ENCODE measurements at places on chromosomes 12 and 14. TPM values are rescaled to one million over a fixed set of nuclear protein-coding genes. Genes with fewer than 3 reads are reported as not detected.

GRCh38 chr12:7114008-7114407 is 5.0 kb upstream of the C1RL start:
- DNase-seq: no peak

GRCh38 chr14:100130521-100130920 is 28.9 kb downstream of the DEGS2 start:
- no peak for DNase-seq

DNA sequence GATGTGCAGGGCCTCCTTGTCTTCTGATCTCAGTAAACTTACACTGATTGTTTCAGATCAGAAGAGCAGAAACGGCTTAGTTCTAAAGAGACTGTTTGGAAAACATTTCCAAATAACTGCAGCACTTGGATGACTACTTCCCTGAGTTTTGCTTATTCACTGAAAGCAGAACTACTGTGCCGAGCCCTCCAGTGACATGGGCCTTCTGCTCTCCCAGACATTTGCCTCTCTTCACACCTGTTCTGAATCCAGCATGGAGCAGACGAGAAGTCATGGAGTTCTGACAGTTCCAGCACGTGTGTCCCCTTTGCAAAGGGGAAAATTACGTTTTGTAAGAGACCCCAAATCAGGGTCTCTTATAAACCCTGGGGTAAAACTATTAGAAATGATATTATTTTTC is 31.4 kb downstream of the ETNK1 start:
- DNase-seq: no peak

- peak; percentile 32 for DNase-seq
These were observed 27.9 kb downstream of the BORCS5 start for GRCh38 chr12:12384571-12385340.

- DNase-seq: no peak
These were observed 44.0 kb upstream of the SMUG1 start for GRCh38 chr12:54232790-54233189.

- no peak for DNase-seq
These were observed 27.6 kb upstream of the FOXN3 start for GRCh38 chr14:89444516-89445125.

DNA sequence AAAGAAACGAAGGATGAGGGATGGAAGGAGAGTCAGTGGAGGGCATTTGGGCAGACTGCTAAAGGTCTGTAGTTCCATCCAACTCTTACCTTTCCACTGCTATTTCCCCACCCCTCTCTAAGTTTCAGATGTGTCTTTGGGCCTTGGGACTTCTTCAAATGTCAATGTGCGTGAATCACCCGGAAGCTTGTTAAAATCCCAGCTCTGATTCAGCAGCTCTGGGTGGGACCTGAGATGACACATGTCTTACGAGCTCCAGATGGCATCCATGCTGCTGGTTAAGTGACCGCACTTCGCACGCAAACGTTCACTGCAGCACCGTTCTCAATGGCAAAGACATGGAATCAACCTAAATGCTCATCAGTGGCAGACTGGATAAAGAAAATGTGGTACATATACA is 309.9 kb downstream of the VRK1 start:
- no peak for DNase-seq

- DNase-seq: no peak
These were observed 281.5 kb downstream of the CACNA1C start for GRCh38 chr12:2334271-2334670.

- no peak for DNase-seq
These were observed 34.1 kb downstream of the RCOR1 start for GRCh38 chr14:102626530-102626929.

DNA sequence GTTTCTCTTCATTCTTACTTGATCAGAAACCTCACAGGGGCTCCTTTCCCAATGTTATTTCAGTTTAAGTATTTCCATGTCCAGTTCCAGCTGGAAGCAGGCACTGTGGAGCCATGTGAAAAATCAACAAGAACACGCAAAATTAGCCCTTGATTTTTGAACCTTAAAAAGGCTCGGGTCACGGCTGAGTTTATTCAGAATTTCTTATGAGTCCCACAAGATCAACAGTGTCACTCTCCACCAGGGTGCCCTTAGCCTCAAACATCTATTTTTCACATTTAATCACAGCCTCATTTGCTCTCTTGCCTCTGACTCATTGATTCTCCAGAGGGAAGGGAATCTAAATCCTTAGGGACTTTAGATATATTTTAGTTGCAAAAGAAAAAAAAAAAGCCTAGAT is 157.7 kb upstream of the AVPR1A start:
- DNase-seq: no peak

GRCh38 chr12:118850244-118850825 is 131.0 kb upstream of the SRRM4 start:
- peak; percentile 60 for DNase-seq

DNA sequence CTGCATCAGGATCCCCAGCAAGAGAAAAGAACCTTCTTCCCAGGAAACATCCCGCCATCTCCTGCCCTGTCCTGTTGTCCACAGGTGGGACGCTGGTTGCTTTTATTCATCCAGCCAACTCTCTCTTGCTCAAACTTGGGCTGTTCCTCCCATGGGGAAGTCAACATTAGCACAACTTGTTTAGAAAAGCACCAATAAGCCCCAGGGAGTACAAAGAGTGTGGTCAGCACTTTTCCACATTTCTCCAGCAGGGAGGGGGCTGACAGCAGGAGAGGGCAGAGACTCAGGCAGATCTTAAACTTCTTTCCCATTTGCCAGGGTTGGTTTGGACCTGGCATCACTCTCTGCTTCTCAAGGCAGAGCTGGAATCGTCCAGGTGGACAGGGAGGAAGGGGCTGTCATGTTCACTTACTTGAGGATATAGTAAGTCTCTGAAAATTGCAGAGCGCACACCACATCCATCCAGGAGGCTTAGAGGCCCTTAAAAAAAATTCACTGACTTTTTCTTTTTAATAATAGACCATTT is 74.9 kb downstream of the RBM19 start:
- DNase-seq: no peak

GRCh38 chr14:89393222-89393745 is 23.7 kb downstream of the FOXN3 start:
- no peak for DNase-seq

DNA sequence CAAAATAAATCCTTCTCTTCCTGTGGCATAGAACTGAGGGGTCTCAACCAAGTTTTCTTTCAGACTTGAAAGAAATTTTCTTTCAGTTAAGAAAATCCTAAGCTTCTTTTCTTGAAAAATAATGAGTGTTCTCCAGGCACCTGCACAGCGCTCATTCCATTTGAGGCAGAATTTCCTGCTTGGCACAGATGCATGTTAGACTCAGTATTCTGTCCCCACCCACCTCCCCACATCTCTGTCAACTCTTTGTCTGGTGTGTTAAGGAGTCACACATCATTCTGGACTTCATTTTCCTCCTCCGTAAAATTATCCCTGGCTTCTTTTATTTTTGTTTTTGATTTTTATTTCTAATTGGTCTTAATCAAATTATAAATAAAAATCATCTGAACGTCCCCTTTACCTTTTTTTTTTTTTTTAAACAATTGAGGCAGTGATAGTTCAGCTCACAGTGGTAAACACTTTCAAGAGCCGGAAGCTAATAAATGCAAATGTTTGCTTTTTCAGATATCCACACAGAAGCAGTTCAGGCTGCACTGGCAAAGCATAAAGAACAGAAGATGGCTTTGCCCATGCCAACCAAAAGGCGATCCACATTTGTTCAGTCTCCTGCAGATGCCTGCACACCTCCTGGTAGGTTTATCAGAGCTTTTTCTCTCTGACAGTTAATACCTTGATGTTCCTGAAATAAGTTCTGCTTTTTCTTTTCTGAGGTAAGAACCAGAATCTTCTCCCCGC is 104.0 kb upstream of the ATF1 start:
- no peak for DNase-seq

- DNase-seq: no peak
These were observed 316.4 kb downstream of the NOVA1 start for GRCh38 chr14:26281280-26281998.

GRCh38 chr14:34685819-34686428 is 28.5 kb downstream of the CFL2 start:
- no peak for DNase-seq

- DNase-seq: no peak
These were observed 381 bp downstream of the YY1 start for GRCh38 chr14:100239211-100239839.

DNA sequence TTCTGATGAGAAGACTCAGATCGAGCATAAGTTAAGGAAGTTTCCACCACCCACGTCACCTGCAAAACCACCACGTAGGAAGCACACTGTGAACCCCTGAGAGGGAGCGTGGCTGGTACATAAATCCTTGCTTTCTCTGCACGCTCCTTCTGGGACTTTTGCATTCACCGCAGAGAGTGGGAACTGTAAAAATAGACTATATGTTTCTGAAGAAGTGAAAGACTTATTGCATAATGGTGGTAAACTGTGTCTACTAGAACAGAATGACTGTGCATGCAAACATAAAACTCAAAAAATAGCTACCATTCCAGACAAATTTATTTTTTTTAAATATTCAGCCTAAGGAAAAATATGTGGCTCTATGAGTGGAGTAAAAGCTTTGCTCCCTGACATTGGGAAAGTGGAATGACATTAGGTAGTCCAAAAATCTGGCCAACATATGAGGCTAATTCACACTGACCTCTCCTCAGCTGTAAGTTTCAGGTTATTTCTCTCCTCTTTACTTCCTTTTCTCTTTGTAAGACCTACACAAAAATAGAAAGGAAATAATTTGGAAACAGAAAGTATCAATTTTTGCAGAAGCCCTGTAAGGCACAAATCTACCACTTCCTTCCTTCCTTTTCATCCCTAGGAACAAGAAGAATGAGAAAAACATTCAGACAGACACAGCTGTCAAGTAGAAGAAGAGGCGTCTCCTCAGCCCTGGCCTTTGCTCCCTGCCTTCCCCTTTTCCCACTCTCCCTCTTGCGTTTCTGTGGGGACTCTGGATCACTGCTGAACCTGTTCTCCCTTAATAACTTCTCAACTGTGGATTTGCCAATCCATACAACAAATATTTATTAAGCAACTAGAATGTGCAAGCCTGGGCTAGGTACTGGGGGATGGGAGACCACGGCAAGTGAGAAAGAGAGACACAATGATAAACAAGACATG is 264.3 kb upstream of the FOXN3 start:
- no peak for DNase-seq

DNA sequence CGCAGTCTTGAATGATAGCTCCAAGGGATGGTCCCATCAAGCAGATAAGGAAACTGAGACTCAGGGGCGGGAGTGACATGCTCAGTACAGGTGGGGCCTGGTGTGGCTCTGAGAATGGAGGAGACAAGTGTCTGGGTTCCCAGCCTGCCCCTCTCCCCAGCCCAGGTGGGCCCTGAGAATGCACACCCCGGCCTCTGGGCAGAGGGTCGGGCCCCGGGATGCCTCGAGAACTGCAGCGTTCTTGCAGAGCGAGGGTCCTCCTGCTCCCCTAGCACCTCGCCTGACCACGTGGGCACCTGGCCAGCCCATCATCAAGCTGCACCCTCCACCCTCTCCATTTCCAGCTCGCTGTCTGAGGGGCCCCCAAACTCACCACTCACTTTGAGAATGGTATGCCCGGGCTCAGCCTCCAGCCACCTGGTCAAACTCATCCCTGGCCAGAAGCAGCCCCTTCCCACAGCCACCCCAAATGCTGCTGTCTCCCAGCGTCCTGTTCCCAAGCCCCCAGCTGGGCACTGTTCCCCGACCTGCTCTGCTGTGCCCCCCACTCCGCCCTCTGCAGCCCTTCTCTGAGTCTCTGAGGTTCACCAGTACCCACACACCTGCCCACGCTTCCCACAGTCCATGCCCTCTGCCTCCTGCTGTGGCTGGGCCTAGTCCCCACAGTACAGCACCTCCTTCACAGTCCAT is 44.3 kb downstream of the CYP46A1 start:
- peak; percentile 1 for DNase-seq

GRCh38 chr12:126114441-126114840 is 1049.2 kb downstream of the AACS start:
- DNase-seq: no peak

GRCh38 chr12:47281667-47282171 is 202.0 kb upstream of the AMIGO2 start:
- DNase-seq: no peak

DNA sequence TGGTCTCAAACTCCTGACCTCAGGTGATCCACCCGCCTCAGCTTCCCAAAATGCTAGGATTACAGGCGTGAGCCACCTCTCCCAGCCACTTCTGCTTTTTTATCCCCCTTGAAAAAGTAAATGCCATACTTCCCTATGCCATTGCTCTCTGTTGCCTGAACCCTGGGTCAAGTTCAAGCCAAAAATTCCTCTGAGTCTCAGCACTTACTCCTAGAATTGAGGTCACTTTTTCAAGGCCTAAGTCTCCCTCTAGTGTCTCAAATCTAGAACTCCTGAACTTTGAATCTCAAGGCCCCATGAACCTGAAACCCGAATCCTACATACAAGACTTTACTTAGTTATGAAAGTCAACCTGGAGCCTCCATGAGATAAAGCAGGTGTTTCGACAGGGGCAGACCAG is 1.4 kb upstream of the APOBEC1 start:
- DNase-seq: no peak

DNA sequence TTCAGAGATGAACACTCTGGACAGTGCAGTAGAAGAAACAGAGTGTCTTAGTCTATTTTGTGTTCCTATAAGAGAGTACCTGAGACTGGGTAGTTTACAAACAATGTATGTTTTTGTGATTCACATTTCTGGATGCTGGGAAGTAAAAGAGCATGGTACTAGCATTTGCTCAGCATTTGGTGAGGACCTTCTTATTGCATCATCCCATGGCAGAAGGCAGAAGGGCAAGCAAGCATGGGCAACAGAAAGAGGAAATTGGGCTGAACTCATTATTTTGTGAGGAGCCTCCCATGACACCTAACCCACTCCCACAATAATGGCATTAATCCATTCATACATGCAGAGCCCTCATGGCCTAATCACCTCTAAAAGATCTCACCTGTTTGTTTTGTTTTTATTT is 8.0 kb downstream of the ANKS1B start:
- no peak for DNase-seq

GRCh38 chr14:57760896-57761295 is 105.0 kb downstream of the SLC35F4 start:
- no peak for DNase-seq

DNA sequence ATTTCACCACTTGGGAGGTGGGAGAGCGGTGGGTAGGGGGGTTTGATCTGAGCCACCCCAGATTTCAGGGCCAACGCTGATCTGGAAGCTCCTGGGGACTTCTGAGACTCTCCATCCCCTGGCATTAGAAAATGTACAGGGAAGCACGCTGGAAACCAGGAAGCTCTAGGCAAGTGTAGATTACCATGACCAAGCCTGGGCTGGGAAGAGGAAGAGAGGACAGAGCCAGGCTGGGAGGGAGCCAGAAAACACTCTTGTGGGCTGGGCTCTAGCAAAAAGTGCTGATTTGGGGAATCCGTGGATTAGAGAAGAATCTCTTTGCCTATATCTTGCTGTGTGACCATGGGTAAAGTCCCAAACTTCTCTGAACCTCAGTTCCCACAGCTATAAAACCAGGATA is 236.7 kb downstream of the BCL11B start:
- no peak for DNase-seq

COX8C gene
- total RNA-seq: not detected

CD63 gene
- total RNA-seq: 305 TPM

PRPF39 gene
- 48.2 TPM for total RNA-seq

BIN2 gene
- not detected for total RNA-seq

VRTN gene
- 18.6 TPM for total RNA-seq

TAS2R8 gene
- 0.22 TPM for total RNA-seq

CDC42BPB gene
- total RNA-seq: 78.7 TPM

ARF3 gene
- 144 TPM for total RNA-seq

ENDOU gene
- total RNA-seq: not detected

RNASE7 gene
- total RNA-seq: not detected

SIX6 gene
- total RNA-seq: 1.4 TPM

NGB gene
- not detected for total RNA-seq

KERA gene
- total RNA-seq: not detected

CMKLR1 gene
- not detected for total RNA-seq
